ENCODE measurements at places on chromosomes 13 and 19.

GRCh38 chr19:49327878-49328544, 3.0 kb upstream of the SLC6A16 start:
- no peak for DNase-seq

DNA sequence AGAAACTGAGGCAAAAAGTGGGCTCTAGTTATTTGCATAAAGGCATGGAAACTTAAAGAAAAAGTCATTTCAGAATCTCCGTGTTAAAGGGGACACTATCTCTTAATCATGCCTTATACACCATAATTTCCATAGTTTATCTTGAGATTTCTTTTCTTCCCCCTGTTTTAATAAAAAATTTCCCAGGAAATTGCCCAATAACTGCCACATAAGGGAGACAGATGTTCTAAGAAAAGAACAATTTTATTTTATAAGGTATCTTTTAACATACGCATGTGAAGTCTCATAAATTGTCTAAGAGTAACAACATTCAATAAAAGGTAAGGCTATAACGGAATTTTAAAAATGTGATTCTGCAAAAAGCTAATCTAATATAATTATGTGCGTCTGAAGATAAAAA, 371.3 kb downstream of the IRS2 start:
- DNase-seq, result no peak

GRCh38 chr13:73011751-73012150, 47.1 kb upstream of the KLF5 start:
- DNase-seq, result no peak

DNA sequence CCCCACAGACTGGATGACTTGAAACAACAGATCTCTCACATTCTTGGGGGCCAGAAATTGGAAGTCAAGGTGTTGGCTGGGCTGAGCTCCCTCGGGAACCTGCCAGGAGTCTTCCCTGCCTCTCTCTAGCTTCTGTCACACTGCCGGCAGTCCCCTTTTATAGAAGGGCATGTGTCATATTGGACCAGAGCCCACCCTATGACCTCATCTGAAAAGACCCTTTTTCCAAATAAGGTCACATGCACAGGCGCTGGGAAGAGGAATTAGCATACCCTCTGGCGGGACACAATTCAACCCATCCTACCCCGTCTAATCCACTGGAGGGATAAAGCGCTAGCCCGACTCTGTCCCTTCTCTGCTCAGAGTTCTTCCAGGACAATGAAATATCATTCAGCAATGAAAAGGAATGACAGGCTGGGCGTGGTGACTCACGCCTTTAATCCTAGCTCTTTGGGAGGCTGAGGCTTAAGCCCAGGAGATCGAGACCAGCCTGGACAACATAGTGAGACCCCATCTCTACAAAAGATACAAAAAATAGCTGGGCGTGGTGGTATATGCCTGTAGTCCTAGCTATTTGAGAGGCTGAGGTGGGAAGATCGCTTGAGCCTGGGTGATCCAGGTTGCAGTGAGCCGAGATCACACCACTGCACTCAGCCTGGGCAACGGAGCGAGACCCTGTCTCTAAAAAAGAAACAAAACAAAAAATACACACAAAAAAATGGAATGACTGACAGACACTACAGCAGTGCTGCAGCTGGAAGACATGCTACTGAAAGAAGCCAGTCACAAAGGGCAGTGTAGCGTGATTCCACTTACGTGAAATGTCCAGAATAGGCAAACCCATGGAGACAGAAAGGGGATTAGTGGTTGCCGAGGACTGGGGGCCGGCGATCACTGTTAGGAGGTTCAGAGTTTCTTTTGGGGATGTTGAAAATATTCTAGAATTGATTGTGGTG, 28.5 kb downstream of the MEIS3 start:
- DNase-seq, result no peak

- DNase-seq, result no peak
Measured at GRCh38 chr19:3338541-3339181, 27.7 kb upstream of the NFIC start.

DNA sequence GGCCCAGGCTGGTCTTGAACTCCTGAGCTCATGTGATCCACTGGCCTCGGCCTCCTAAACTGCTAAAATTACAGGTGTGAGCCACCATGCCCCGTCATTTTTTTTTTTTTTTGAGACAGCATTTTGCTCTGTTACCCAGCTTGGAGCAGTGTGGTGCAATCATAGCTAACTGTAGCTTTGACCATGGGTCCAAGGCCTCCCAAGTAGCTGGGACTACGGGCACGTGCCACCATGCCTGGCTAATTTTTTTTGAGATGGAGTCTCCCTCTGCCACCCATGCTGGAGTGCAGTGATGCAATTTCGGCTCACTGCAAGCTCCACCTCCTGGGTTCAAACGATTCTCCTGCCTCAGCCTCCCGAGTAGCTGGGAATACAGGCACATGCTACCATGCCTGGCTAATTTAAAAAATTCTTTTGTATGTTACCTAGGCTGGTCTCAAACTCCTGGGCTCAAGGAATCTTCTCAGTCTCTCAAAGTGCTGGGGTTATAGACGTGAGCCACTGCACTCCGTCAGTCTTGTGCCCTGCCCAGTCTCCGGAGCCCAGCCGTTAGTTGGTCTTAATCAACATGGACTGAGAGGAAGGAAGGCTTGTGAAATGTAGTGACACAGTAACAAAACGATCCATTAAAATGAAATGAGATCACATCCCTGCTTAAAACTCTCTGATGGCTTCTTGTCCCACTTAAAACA, 1.4 kb upstream of the LRG1 start:
- DNase-seq, result no peak

DNA sequence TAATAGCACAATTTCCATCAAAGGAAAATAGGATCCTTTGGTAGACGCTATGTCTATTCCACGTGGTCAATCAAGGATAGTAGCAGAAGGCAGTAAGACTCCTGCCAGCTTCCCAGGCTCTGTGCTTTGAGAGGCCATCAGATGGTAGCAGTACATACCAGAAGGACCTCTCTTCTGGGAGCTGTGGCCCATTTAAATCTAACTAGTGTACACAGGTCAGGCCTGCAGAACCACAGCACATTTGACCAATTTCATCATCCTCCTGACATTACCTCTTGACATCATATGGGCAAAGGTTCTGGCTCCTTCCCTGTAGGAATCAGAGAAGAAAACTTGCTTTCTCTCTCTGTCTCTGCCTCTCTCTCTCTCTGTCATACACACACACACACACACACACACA, 229.6 kb upstream of the HTR2A start:
- no peak for DNase-seq

DNA sequence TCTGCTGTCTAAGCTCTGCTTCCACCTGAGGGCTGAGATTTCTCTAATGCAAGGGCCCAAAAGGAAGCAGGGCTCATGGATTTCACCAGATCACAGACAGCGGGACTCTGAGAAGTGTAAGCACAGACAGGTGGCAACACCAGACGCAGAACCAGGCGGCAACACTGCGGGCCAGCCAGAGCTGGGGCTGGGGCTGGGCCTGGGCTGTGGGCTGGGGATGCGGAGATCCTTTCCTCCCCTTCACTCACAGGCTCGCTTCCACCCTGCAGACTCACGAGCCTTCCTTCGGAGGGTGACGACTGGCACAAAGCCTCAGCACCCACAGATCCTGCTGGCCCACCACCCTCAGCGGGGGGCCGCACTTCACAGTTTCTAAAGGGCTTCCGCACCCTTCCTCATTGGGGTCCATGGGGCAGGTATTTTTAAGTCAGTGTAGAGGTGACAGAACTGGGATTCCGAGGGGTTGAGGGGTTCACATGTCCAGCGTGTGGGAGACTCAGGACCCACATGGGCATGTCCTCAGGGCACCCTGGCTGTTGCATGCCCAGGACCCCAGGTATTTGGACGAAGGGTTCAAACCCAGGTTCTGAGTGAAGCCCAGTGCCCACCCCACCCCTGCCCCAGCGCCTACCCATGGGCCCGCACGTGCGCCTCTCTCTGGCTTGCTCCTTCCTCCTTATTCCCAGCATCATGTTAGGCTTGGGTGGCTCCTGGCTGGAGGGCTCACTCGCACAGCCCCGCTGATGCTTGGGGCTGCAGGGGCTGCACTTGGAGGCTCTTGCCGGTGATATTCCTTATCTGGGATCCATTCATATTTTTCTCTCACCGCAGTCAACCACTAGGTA, 137.3 kb upstream of the GPR12 start:
- no peak for DNase-seq

DNA sequence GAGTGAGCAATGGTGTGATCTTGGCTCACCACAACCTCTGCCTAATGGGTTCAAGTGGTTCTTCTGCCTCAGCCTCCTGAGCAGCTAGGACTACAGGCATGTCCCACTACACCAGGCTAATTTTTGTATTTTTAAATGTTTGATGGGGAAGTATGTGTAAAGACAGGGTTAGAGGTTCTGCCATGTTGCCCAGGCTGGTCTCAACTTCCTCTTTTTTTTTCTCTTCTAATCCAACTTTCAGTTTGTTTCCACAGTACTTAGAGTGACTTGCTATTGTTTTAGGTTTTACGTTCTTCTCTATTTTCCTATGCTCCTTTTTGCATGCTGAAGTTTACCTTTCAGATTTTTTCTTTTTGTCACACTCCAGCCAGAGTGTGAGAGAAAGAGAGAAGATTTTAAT, 1433.0 kb downstream of the UQCRFS1 start:
- DNase-seq, result no peak

DNA sequence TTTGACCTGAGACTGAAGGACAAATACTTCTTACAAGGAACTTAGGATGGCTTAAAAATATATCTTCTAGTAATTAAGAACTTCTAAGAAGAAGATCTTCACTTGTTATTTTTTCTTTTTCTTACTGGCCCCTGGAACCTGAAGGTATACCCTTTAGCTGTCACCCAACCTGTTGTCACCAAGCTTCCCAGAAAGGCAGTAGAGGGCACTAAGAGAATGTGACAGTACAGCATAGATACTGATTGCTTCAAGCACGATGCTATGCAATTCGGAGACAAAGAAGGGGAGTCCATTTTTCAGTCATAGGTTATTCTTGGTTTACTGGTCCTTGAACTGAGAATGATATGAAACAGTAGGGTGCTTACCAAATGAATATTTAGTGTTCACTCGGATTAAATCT, 208.3 kb upstream of the PCDH9 start:
- no peak for DNase-seq

- DNase-seq, result no peak
Measured at GRCh38 chr19:1818549-1819195, 6.6 kb upstream of the ATP8B3 start.

- no peak for DNase-seq
Measured at GRCh38 chr19:55692681-55693081, 17.7 kb downstream of the EPN1 start.

DNA sequence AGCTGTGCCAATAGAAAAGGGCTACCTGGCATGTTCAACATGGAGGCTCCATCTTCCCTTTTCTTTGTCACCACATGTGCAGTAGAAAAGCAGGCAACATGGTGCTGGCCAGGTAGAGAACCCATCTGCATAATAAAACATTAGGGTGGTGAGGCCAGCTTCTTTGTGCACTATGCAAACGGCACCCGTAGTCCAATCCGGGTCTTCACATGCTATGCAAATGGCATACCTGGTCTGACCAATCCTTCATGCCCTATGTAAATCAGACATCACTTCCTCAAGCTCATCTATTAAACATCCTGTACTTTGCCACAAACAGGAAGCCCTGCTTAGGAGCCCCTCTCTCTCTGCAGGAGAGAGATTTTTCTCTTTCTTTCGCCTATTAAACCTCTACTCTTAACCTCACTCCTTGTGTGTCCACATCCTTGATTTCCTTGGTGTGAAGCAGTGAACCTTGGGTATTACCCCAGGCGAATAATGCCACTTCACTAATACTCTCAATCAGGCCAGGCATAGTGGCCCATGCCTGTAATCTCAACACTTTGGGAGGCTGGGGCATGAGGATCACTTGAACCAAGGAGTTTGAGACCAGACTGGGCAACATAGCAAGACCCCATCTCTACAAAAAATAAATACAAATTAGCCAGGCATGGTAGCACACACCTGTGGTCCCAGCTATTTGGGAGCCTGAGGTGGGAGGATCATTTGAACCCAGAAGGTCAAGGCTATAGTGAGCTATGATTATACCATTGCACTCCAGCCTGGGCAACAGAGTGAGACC, 111.3 kb upstream of the MRI1 start:
- DNase-seq, result no peak

DNA sequence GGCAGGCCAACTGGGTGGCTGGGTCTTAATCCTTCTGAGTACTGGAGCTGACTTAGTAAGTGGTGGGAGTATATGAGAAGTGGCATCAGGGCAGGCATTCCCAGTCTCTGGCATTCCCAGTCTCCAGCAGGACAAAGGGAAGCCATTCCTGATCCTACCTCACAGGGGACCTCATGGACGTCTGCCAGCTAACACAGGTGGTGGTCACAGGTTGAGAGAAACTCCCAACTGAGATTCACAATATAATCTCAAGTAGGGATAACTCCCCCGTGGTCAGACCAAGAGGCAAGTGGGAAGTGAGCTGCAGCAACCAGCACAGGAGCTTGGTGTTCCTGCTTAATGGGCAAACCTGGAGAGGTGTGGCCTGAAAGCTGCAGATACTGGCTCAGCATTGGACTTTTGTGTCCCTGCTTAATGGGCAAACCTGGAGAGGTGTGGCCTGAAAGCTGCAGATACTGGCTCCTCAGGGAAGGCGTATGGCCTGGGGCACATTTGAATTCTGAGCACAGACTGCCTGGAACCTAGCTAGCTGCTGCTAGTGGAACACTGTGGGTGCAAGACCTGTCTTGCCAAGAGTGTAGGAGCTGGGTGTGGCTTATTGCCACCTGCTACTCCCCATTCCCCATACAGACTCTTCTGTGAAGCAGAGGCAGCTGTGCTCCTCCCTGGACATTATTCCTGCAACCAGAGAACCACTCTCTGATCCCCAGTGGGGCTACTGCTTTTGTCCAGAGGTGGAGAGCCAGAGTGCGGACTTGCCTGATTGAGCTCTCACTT, 25.9 kb upstream of the OR10H2 start:
- no peak for DNase-seq

GRCh38 chr13:112069845-112070251, 2.9 kb downstream of the SOX1 start:
- DNase-seq, result no peak

- DNase-seq, result no peak
Measured at GRCh38 chr13:113905942-113906341, 42.1 kb upstream of the GAS6 start.

DNA sequence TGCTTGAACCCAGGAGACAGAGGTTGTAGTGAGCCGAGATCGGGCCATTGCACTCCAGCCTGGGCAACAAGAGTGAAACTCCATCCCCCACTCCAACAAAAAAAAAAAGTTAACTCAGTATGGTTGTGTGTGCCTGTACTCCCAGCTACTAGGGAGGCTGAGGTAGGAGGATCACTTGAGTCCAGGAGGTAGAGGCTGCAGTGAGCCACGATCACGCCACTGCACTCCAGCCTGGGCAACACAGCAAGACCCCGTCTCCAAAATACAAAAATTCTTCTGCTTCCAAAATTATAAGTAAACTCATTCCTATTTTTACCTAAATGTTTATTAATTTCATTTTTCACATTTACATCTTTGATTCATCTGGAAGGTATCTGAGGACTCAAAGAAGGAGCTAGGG, 14.4 kb downstream of the PNMA8A start:
- no peak for DNase-seq

GRCh38 chr13:60044321-60044720, 119.4 kb downstream of the DIAPH3 start:
- DNase-seq, result no peak

All from hypothalamus (tissue), 51 donors.